ENCODE measurements at places on chromosomes 5 and 9.

DNA sequence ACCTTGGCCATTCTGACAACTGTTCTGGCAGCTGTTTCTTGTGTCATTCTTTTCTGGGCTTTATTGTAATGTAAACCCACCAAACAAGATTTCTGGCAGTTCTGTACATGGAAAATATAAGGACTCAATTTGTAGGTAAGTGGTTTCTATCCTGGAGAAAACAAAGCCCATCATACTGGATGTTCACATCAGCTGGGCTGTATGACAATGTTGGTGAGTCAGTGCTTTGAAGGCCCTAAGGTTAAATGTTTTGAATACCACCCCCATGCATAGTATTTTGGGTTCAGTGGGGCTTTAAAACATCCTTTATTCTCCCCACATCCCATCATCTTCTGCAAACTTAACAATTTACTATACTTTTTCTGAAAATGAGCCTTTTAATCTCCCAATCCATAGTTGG is 52.5 kb downstream of the SH3GL2 start:
- DNase-seq, result no peak

DNA sequence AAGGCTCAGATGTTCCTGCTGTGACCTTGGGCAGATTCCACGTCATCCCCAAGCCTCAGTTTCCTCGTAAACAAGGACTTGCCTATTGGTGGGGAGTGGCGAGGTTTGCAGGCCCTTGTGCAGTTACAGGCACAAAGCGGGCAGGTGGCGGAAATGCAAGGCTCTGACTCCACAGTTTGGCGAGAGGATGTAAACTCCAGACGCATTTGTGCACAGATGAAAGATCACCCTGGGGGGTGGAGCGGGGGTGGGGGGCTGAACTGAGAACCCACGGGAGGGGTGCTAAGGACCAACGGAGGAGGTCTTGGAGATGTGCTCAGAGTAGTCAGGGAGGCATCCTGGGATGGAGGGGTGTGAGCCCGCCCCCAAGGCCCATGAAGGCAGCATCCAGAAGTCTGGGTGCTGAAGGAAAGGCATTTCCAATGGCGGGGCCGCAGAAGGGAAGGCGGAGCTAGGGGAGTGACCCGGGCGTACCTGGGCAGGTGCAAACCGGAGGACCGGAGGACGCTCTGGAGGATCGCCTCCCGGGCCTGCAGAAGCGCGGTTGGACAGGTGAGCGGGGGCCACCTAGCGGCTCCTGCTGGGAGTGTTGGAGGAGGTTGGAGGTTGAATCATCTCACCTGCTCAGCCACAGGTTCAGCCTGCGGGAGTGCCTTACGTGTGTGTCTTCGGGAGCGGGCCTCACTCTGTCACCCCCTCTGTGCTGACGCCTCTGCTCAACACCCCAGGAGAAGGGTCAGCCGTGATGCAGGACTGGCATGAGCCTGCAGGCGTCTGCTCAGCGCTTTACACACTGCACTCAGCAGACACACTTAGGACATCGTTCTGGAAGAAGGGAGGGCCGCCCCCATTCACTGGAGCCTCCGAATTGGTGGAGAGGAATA is 1.9 kb upstream of the FIBCD1 start:
- DNase-seq, result peak; percentile 61

DNA sequence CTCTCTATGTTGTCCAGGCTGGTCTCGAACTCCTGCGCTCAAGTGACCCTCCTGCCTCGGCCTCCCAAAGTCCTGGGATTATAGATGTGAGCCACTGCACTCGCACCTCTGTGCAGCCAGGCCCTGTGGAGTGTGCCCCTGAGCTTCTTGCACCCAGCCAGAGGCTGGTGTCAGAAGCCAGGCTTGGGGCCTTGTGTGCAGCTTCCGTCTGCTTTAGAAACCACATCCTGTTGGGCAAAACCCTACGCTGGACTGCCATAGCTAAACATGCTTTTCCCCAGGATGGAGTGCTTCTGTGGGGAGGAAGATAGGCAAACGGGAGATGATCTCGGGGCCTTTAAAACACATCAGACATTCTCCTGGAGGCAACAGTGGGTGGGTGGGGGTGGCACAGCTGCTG is 40.1 kb downstream of the PRRT1B start:
- DNase-seq, result no peak

DNA sequence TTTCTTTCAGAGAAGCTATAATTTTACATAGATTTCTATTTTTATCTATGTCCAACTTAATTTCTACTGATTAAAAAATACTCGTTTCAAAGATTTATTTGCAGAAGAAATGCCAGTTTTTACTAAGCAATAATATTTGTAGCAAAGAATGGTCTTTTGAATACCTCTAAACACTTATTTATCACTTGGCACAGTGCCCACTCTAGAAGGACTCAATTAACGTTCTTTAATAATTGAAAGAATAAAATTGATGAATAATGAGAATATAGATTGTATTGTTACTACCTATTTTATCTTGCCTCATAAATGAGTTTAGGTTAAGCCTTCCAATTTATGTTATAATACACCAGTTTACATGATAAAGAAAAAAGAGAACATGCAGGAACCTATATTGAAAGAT is 889.7 kb upstream of the CDH9 start:
- DNase-seq, result no peak

GRCh38 chr9:123034881-123035510 is 1.5 kb downstream of the GPR21 start:
- no peak for DNase-seq

DNA sequence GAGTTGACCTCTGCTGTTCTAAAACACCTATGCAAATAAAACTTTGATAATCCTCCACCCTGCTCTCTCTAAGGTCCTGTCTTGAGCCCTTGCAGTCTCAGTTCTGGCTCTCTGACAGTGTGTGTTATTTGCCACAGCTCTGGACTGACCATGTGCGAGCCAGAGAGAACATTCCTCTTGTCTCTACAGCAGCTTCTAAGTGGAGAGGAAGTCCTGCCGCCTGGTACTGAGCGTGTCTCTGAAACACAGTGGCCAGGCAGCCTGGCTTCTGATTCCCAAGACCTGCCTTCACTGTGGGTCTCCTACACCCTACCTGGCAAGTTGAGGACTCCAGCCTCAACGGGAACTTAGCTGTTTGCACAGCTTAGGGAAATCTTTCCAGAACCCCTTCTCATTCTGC is 61.6 kb downstream of the ENTREP1 start:
- DNase-seq, result no peak

DNA sequence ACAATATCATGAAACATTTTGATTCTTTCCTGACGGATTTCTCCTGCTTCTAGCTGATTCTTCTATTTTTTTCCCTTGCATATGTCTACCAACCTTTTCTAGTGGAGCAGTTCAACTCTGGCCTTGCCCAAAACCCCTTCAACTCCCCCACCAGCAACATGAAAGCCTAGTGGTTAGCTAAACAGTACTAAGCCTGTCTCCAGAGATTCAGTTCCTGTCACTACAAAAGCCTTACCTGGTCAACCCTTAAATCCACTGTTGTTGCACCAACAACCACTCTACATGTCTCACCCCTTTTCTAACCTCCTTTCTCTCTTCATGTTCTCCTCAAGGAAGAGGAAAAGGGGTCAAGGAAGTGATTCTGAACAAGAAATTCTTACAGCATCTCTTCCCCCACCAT is 74.8 kb upstream of the PIK3R1 start:
- no peak for DNase-seq

DNA sequence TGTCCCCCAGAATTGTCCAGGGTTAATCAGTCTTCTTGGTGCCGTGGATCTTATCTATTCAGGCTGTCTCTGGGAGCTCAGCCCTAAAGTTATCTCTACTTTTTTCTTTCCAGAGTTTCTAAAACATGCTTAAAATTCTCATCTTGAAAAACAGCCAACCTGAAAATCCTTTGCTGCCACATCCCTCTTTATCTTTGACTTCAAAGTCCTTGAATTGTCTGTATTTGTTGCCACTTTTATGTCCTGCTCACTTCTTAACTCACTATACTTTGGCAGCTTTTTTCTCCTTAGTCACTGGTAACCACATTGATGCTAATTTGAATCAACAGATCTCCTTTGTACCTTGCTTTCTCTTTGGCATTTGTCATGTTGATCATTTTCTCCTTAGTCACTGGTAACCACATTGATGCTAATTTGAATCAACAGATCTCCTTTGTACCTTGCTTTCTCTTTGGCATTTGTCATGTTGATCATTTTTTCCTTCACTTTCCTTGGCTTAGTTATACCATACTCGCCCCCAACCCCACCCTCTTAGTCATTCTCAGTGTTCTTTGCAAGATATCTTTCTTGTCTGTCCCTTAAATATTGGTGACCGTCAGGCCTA is 8.5 kb downstream of the DMXL1 start:
- DNase-seq, result no peak

DNA sequence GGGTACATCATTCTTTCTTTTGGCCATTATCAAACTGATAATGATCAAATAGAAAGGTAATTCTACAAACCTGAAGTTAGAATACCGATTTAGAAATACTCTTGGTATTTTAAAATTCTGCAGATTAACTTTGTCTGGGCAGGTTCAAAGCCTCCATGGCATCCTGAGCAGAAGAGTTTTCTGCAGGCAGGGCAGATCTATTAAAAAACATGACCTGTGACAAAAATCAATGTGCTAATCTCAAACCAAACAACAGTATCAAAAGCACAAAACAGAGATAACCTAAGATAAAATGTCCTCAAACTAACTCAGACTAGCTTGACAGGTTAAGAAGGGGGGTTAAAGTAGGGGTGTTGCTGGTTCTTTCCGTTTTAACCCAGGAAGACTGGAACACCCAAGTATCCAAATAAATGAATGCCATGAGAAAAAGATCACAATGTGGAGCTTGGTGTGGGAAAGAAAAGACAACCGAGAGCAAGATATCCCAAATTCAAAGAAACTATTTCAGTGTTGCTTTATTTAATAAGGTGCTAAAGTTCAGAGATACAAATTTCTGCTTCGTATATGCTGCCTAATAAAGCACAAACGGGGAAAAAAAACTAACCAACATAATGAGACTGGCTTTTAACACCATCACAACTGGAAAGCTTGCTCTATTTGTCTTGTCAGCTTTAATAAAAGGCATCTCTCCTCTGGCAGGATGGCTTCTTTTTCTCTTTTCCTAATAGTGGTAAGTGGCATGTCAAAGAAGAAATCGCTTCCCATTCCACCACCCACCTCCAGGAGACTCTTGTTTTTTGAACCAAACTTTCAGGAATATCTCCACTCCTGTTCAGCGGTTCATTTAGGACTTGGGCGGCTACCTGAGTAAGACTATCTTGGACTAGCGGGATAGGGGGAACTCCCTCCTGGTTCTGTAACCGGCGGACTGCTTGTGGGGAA is 2.3 kb downstream of the EFNA5 start:
- no peak for DNase-seq

DNA sequence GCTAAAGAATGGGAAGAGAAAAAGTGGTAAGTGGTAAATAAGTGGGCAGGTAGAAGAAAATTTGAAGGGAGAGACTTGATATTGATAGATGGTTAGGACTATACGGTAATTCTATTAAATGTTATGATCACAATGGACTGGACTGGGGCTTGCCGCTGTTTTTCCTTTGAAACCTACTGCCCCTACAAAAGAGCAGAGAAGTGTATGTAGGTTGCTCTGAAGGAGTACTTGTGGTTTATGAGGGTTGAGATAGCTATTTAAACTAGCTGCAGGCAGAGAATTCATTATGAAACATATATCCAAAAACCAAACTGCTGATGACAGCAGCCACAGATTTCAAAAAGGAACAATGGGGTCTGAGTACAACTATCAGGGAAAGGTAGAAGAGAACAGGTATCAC is 16.8 kb upstream of the HK3 start:
- peak; percentile 90 for DNase-seq

- no peak for DNase-seq
Observed at GRCh38 chr5:24714746-24715145, 70.0 kb upstream of the CDH10 start.

GRCh38 chr9:86997951-86998350 is 50.6 kb upstream of the GAS1 start:
- DNase-seq, result no peak

- DNase-seq, result no peak
Observed at GRCh38 chr5:10323588-10324488, 16.1 kb upstream of the CMBL start.

DNA sequence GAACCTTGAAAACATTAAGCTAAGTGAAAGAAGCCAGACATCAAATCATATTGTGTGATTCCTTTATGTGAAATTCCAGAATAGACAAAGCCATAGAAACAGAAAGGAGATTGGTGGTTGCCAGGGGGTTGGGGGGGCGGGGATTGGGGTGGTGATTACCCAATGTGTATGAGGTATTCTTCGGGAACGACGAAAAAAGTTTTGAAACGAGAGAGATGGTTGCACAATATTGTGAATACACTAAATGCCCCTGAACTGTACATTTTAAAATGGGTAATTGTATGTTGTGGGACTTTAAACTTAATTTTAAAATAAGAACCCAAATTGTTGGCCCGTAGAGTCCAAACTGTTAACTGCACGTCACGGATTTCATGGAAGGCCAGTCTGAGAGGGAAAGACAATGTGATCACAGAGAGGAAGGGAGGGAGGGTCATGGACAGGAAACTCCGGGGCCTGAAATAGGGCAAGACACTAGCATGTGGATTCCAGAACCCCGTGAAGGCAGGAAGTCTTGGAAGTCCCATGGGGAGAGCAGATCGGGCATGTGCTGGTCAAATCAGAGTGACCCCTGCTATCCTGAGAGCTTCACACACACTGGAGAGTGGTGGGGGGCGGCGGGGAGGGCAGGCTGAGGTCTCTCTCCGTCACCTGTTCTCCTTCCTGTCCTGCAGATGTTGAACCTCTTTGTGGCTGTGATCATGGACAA is 218.4 kb downstream of the CACNA1B start:
- no peak for DNase-seq

DNA sequence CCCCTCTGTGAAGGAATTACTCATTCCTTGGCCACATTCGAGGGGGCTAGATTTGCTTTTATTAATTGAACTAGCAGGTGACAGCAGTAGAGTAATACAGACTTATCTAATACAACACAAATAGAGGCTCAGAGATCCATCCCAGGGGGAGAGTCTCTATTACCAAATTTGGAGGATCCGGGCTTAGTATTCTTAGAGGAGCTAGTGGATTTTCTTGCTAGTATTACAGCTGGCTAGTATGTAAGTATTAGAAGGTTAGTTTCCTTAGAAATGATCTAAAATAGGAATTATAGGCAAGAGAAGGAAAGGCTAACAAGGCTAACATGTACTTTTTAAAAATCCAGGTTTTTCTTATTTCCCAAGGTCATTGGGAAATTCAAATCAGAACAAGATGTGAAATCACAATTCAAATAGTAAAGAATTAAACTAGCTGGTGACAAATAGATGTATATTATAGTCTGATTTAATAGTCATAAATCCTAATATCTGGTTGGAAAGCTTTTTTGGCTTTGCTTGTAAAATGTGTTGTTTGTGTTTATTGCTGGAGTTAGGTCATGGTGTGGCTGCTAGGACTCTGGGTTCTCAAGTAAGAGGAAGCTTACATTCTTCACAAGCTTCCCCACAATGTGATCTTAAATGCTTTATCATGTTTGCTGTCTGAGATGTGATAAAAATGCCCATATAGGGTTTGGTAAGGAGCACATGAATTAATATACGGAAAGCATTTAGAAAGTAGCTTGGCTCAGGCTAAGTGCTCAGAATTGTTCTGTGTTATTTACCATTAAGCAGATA is 160.4 kb upstream of the MPDZ start:
- no peak for DNase-seq

GRCh38 chr5:93208141-93208751 is 372.8 kb downstream of the NR2F1-AS1 start:
- no peak for DNase-seq
